ENCODE measurements at places on chromosomes 6 and 20.

DNA sequence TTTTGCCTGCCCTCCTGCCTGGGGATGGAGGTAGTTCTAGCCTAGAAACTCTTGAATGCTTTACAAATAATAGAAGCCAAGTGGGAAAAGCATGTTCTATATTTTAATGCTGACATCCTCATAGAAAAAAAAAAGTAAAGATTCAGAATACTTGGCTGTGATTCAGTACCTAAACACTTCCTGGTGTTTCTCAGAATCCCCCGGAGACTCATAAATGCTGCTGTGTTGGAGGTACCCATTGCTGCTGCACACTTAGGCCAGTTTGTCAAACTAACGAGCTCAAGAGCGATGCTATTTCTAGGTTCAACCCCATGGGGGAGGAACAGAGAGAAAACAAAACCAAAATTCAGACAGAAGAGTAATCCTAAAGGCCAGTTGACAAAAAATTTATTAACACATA is 38.8 kb upstream of the ZFP64 start:
- no peak for DNase-seq

GRCh38 chr6:22062807-22063408 is 233.9 kb downstream of the PRL start:
- peak; percentile 58 for DNase-seq

- no peak for DNase-seq
Observed at GRCh38 chr20:50233325-50234212, 42.9 kb downstream of the CEBPB start.

DNA sequence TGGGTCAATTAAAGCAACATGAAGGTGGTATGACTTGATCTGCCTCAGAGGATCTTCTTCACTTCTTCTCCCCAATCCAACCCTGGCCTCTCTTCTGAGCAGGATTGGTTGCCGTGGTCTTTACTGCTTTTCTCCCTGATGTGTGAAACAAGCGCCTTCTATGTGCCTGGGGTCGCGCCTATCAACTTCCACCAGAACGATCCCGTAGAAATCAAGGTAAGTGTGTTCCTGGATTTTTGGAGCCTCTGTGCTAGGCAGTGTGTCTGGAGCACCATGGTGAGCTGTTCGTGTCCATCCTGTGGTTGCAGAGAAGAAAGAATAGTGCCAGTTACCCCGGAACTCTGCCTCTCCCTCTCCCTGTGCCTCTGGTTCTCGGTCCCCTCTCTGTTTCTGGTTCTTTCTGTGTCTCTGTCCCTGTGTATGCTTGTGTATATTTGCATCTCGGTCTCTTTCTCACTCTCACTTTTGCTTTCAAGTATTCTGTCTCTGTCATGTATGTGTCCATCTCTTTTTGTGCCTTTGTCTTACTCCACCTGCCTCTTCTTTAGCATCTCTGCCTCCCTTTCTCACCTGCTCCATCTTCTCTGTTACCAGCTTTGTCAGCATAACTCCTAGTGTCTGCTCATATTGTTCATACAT is 23.5 kb downstream of the TM9SF4 start:
- DNase-seq = no peak

GRCh38 chr20:21508230-21509078 is 5.4 kb downstream of the NKX2-2 start:
- DNase-seq = no peak

GRCh38 chr6:33717934-33718455 is 6.5 kb upstream of the UQCC2 start:
- DNase-seq = no peak

GRCh38 chr6:72560721-72561593 is 60.9 kb upstream of the KCNQ5 start:
- no peak for DNase-seq

GRCh38 chr6:20826378-20826777 is 292.1 kb downstream of the CDKAL1 start:
- DNase-seq = no peak

DNA sequence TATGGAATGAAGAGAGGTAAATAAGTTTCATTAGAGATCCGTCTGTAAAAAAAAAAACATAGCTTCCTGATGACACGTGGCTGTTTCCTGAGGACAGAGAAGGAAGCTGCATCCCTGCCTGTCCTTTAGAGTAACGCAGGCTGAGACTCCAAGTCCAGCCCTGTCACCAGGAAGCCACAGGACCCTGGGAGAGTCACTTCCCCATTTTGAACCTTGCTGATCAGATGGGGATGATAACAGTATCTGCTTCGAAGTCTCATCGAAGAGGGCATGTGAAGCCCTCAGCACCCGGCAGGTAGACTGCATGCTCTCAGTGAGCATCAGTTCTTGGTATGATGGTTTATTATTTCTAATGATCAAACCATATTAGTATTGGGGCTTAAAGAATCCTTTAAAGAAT is 139.1 kb upstream of the KCNG1 start:
- DNase-seq = no peak

DNA sequence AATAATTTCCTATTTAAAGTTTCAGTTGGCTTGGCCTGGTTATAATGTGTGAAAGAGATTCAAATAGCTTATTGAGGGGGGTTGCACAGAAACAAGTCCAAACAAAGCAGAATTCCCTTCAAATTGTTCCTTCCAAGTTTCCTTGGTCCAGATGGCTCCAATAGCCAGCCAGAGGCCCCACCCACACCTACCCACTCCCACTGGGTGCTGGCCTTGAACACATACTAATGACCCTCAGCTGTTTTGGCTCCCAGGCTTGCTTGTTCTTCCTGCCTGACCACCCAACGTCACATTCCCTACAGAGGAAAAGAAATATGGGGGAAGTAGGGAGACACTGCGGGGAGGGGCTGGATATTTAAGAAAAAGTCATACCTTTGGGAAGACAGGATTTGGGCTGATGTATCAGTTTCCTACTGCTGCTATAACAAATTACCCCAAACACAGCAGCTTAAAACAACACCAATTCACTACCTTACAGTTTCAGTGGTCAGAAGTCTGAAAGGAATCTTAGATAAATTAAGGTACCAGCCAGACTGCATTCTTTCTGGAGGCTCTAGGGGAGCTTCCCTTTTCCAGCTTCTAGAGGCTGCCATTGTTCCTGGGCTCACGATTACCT is 95.7 kb downstream of the COL21A1 start:
- no peak for DNase-seq

- no peak for DNase-seq
Observed at GRCh38 chr20:41830702-41831101, 212.5 kb upstream of the CHD6 start.

GRCh38 chr6:15442467-15442866 is 196.6 kb downstream of the JARID2 start:
- DNase-seq = no peak

DNA sequence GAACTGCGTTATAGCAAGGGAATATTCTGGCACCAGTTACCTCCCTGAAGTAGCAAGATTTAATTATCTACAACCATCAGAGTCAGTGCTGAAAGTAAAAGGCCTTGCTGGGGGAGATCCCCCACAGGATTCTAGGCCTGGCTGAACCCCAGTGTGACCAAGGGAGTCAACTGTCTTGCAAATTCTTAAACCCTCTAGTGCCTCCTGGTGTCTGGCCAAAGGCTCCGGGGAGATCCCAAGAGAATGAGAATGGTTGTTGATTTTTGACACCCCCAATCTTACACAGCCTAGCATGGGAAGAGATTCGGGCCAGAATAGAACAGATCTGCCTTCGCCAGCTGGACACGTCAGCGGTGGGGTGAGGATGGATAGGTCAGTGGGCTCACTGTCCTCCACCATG is 179.4 kb downstream of the ERMARD start:
- no peak for DNase-seq

DNA sequence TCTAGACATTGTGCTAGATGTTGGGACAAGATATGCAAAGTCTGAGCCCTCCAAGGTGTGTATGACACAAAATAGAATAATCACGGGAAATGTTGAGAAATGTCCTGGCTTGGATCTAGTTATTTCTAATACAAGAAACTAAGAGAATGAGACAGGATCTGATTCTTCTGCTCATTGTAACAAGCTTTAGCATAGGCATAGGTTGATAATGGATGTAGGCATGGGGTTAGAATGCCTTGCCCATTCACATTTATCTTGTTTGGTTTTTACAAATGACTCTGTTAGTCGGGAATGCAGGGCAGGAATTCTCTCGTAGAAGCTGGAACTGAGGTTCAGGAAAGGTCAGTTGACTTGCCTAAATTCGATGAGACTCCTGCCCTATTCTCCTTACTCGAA is 1.5 kb upstream of the SLC26A8 start:
- no peak for DNase-seq

DNA sequence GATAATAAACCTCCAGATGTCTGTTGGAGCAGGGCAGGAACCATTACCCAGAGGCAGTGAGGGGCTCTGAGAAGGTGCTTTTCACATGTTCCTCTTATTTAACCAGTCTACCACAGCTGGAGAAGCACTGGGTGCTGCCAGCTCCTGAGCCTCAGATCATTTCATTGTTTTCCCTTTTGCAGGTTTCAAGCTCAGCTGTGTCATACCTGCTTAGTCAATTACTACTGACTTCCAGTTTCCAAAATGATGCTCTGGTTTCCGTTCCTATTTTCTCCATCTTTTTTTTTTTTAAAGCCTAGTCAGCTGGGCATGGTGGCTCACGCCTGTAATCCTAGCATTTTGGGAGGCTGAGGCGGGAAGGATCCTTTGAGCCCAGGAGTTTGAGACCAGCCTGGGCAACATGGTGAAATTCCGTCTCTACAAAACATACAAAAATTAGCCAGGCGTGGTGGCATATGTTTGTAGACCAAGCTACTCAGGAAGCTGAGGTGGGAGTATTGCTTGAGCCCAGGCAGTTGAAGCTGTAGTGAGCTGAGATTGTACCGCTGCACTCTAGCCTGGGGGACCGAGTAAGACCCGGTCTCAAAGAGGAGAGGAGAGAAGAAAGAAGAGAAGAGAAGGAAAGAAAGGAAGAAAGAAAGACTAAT is 6.7 kb downstream of the FLOT1 start:
- DNase-seq = no peak

DNA sequence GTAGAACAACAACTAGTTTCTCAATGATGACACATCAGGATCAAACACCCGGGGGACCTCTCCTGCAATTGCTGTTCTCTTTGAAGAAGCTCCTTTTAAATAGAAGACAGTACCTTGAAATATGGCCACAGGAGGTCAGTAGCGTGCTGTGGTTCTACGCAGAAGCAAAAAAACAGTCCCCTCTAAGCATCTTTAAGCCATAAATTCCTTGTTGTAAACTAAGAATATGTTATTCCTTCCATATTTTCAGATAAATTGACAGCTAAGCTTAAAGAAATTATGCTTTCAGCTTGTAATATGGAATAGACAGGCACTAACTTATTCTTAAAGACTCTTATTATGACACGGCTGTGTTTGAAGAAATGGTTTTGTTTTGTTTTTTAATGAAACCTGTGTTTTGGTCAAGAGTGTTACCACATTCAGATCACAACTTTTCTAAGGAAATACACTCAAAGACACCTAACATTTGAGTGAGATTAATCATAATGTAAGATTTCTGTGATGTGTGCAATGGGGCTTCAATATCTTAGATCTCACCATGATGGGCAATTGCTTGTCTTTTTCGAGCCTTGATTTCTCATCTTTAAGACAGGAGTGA is 49.7 kb upstream of the IL20RA start:
- DNase-seq = peak; percentile 15

GRCh38 chr6:40042232-40042631 is 108.0 kb upstream of the MOCS1 start:
- no peak for DNase-seq

GRCh38 chr20:58896820-58897219 is 44.3 kb downstream of the GNAS start:
- no peak for DNase-seq

GRCh38 chr6:163469459-163469985 is 55.0 kb downstream of the QKI start:
- DNase-seq = no peak

DNA sequence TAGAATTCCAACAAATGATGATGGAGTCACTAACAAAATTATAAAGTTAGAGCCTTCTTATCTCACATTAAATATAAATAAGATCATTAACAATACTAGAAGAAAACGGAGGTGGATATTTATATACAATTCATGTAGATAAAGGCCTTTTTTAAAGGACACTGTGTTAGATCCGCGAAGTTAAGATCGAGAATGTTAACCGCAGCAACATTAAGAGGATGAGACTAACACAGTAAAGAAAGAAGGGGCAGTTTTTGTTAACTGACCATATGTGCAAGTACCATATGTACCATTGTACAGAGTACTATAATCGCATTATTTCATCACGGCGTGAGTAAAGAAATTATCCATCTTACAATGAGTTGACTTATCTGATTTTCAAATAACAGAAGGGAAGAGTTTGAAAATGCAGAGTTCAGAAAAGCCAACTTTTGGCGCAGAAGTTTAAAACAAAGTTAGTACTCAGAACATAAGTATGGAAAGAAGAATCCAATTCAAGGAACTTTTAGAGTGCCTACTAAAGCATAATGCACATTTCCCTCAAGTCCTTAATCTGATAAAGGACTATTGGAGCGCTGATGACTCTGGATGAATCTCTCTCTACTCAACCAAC is 1.4 kb downstream of the FBXL4 start:
- DNase-seq = no peak

DNA sequence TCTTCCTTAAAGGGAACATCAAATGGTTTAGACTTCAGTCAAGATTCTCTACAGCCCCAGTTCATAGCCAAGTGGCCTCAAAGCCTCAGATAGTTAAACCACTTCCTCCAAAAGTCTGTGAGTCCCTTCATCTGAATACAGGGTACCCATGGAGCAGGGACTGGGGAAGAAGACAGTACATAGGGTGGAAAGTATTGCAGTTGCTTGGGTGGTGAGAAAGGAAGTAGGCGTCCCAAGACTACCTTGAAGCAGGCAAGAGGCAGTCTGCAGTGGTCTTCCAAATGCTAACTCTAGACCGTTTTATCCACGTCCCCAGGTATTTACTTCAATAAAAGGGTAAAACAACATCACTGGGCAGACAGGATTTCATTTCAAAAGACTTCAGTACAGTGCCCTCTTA is 2.0 kb downstream of the FYN start:
- no peak for DNase-seq

DNA sequence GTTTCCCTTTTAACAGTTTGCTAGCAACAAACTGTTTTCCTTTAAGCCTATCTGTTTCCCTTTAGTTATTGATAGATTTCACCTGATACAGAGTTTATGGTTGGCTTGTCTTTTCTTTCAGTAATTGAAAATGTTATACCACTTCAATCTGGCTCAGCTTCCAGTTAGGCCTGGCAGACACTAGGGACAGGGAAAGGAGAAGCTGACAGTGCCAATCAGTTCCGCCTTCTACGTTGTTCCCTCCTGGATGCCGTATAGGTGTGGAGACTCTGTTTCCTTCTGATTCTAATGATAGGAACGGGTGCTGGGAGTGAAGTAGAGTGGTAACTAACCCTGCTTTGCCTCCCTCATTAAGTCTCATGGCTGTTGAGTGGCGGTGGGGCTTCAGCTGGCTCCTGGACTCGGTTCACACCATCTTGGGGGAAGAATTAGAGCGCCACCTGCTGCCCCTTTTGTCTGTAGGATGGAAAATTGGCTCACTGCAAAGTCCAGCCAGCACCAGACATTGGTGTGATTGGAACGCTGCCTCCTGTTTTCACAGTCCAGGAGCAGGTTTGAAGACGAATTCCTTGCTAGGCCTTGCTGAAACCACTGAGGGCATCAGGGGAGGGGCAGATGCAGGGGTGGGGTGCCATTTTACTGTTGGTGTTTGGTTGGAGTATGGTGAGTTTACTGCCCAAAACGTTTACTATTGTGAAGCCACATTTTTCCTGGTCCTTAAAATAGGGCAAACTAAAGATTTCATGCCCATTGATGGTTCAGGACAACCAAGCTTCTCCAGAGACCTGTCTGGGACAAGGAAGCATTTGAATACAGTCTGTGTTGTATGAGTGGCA is 1729.5 kb downstream of the GRIK2 start:
- no peak for DNase-seq

- no peak for DNase-seq
Observed at GRCh38 chr6:33981421-33981820, 164.5 kb downstream of the GRM4 start.

Measured in activated T-cell treated with anti-CD3 and anti-CD28 coated beads for 48 hours (primary cell).